ENCODE measurements at places on chromosomes 16 and 17. TPM values are rescaled to one million over a fixed set of nuclear protein-coding genes. Genes with fewer than 3 reads are reported as not detected.

DLG4 gene
- polyA plus RNA-seq: 192 TPM

KRTAP4-9 gene
- not detected for polyA plus RNA-seq

CTRB2 gene
- polyA plus RNA-seq: 0.20 TPM

TEX14 gene
- 0.89 TPM for polyA plus RNA-seq

LUC7L3 gene
- 555 TPM for polyA plus RNA-seq

RAB26 gene
- 29.8 TPM for polyA plus RNA-seq

C17orf113 gene
- polyA plus RNA-seq: 4.5 TPM

HEATR9 gene
- not detected for polyA plus RNA-seq

TBC1D3I gene
- 0.68 TPM for polyA plus RNA-seq

ASGR1 gene
- 32.4 TPM for polyA plus RNA-seq

All from spinal cord (tissue), 10 donors.